ENCODE measurements at places on chromosomes 6 and 20. TPM values are rescaled to one million over a fixed set of nuclear protein-coding genes. Genes with fewer than 3 reads are reported as not detected.

DNA sequence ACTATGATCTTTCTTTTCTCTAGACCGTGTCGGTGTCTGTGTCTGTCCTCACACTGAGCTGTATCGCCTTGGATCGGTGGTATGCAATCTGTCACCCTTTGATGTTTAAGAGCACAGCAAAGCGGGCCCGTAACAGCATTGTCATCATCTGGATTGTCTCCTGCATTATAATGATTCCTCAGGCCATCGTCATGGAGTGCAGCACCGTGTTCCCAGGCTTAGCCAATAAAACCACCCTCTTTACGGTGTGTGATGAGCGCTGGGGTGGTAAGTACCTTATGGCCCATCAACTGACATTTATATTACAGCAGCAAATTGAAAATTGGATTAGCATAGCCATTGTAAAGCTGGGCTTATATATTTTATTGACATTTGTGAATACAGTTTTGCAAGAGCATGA, 72.2 kb upstream of the GFRAL start:
- no peak for DNase-seq
- no peak overlapping the region for H3K4me3 ChIP-seq
- H3K27ac ChIP-seq = no peak overlapping the region
- no peaks in the 10 kb centered on the region for H3K36me3 ChIP-seq
- no peaks in the 10 kb centered on the region for H3K4me1 ChIP-seq
- no peaks in the 10 kb centered on the region for H3K27me3 ChIP-seq

- DNase-seq = no peak
- H3K36me3 ChIP-seq = no peaks in the 10 kb centered on the region
- no peak overlapping the region for H3K4me3 ChIP-seq
- H3K27ac ChIP-seq = no peak overlapping the region
- peaks cover 14% of the 10 kb centered on the region for H3K27me3 ChIP-seq
Measured at GRCh38 chr20:59361411-59361810, 61.0 kb downstream of the EDN3 start.

DNA sequence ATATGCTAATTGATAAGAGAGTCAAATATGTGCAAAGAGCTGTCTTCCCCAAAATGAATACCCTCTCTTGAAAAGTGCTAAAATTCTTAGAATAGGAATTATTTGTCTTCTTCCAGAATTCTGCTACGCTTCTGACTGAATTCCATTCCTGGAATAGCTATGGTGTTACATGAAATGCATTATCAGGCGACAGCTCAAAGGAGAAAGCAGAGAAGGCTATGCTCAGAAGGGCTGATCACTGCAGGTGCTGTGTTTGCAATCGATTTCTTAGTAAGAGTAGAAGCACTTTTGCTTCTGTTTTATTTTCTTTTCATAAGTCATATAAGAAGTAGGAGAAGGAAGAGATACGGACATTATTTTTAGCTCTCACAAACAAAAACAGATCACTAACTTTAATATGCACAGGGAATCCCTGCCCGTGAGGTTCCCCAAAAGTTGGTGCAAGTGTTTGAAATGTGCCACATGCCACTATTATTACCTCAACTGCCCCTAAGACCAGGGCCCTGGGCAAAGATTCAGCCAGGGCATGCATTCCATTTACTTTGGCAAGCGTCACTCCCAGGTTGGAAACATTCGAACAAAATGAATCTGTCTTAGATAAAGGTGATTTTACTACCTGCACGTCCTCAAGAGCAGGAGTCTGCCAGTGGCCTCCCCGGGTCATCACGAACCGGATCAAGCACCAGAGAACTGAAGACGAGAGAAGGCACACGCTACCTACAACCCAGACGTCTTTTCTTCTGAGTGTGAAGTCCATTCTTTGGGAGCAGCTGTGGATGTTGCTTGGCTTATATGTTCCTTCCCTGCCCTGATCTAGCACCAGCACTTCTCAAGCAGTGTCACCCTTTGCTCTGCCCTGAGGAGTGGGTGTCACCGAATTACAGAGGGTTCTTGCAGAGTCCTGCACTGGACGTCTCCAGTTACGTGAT, 7.2 kb downstream of the MYLK4 start:
- H3K27me3 ChIP-seq = no peaks in the 10 kb centered on the region
- H3K4me3 ChIP-seq = no peak overlapping the region
- no peaks in the 10 kb centered on the region for H3K36me3 ChIP-seq
- H3K4me1 ChIP-seq = peaks cover 18% of the 10 kb centered on the region

GRCh38 chr6:45697605-45698004, 318.1 kb downstream of the CLIC5 start:
- no peak overlapping the region for H3K27ac ChIP-seq
- H3K36me3 ChIP-seq = no peaks in the 10 kb centered on the region
- no peaks in the 10 kb centered on the region for H3K27me3 ChIP-seq
- no peak overlapping the region for H3K4me3 ChIP-seq

HLA-DPB1 gene
- polyA plus RNA-seq = 8.7 TPM

MUC22 gene
- not detected for polyA plus RNA-seq

SLC52A3 gene
- polyA plus RNA-seq = 0.26 TPM

EBF4 gene
- polyA plus RNA-seq = 4.4 TPM
